ENCODE measurements at places on chromosomes 5 and 9.

GRCh38 chr5:127909066-127909465 is 174.5 kb upstream of the SLC12A2 start:
- no peak for DNase-seq

DNA sequence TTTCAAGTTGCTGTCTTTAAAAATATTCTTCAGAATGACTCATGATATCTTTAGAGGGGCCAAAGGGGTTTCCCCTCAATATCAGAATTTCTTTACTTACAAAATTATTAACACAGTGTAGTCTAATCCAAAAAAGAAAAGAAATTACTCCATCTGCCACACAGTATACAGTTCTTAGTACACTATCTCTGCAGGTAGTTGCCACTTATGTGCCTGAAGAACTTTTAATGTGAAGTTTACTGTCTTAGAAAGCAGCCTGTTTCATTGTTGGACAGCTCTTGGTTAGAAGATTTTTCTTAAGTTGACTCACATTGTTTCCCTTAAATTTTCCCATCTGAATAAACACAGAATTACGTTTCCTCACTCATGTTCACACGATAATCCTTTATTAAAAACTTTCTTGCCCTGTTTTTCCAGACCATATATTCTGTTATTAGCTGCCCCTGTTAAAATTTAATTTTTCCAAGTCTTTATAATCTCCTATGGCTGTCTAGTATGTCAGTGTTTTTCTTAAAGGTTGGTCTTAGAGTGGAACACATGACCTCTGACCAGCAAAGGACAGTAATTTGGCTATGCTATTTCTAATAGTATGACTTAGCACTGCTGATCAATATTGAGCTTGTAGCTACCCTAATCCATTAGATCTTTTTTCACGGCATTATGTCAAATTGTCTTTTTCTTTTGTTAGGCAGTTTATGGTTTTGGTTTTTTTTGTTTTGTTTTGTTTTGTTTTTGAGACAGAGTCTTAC is 21.8 kb upstream of the FKTN start:
- DNase-seq: no peak

GRCh38 chr9:98410185-98410697 is 154.8 kb upstream of the TBC1D2 start:
- no peak for DNase-seq

DNA sequence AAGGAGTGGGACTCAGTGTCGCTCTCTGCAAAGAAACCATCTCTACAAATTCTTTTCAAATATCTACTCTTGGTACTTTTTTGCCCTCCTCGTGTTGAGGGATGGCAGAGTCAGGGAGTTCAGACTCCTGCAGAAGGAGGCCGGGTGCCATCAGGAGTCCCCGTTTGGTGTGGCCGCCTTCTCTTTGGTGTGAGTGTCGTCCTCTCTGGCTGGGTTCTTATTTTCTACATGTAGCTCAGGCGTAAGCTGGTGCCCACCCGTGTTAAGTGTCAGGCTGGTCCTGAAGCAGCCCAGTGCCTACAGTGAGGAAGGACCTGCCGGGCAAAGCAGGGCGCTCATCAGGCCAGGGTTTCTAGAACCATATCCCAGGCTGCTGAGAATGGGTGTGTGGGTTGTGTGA is 37.0 kb downstream of the OTULIN start:
- no peak for DNase-seq

DNA sequence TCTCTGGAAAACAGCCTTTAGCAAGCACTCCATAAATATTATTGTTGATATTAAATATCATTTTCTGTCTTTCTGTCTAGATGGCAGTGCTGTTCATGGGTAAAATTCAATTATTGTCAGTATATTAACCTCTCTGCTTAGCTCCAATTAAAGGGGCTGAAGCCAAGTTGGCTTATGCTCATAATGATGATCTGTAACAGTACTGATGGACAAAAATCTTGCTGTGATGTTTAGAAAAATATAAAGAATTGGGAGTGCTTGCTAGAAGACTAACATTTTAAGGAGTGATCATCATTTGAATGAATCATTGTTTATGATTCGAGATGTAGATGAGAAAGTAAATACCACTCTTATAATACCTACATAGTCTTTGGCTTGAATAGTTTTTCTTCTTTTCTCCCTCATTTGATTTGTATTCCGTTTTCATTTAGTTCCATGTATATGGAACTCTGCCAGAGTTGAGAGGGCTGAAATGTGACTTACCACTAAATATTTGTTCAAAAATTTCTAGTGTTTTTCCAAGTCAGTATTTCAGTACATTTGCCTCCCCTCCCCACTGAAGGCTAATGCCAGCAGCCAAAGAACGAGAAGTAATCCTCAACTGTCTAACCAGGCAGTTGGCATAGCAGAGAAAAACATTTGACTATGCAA is 538.3 kb downstream of the CSNK1G3 start:
- no peak for DNase-seq

DNA sequence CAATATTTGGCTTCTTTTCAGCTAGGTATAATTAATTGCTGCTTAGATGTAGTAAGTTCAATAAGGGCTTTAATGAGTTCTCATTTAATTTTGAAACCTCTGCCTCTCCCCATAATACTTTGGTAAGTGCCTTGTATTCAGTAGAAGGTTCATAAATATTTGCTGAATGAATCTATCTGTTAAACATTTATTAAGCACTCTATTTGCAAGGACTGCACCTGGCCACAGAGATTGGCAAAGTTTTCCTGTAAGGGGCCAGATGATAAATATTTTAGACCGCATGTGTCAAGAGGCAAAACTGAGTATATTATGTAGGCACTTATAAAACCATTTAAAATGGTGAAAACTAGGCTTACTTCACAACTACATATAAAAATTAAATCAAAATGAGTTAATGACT is 19.0 kb upstream of the GNA14 start:
- DNase-seq: no peak

DNA sequence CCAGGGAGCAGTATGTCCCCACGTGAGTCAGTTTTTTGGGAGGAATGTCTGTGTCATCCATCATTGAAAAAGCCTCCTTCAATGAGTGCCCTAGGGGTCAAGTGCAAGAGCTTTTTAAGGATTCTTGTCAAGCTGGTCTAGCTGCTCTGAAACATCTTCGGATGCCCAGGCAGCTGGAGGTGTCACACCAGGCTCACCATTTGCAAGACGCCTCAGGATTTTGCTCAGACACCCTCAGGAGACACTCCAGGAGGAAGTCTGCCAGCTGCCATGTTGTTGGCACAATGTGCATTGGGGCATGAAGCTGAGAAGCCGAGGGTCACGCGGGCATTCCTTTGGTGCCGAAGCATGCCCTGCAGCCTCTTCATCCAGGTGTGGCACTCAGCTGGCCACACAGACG is 111.1 kb upstream of the S1PR3 start:
- DNase-seq: no peak

DNA sequence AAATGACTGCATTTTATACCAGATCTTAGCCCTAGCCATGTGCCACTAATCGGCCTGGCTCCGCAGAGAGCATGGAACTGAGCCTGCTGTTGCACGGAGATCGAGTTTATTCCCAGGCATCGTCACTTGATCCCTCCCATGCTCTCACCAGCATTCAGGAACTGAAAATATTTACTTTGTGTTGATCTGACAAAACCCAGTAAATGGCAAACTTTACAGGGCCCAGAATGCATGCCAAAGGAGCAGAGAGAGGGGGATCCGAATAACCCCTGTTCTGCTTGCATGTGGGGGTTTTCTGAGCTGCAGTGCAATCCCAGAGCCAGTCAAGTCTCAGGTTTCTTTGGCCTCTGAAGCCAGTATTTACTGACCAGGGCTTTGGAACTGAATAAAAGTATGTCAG is 87.3 kb downstream of the GAS1 start:
- DNase-seq: no peak

GRCh38 chr9:127158786-127159324 is 36.4 kb upstream of the ANGPTL2 start:
- no peak for DNase-seq

GRCh38 chr9:37915911-37916470 is 12.1 kb upstream of the SLC25A51 start:
- no peak for DNase-seq

DNA sequence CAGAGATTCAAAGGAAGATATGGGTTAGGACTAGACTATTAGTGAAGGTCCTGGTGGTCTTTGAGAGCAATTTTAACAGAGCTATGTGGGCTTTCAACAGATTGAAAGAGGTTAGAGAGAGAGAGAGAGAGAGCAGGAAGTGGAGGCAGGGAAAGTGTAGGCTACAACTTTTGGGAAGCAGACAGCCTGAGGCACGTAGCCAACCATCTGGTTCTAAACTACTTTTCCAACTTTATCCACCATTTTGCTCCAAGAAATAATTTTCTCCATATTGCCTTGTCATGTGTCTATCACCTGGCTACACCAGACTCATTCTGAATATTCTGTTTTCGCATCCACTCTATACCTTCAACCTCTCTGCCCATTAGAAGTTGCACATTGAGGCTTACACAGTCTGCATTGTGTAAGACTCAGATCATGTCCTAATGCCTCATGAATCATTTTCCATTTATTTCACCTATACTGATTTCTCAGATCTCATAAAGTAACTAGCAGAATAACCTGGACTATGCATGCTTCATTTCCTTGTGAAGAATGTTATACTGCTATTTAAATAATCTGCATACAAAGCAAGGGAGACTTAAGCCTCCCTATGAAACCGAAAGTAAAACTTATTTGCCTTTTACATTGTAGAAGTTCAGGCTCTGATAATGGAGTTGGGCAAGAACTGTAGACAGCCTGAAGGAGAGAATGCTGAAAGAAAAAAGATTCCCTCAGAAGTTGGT is 235.6 kb downstream of the ELAVL2 start:
- no peak for DNase-seq

- no peak for DNase-seq
These were observed 296.7 kb upstream of the PANK3 start for GRCh38 chr5:168875832-168876231.

- no peak for DNase-seq
These were observed 126.7 kb downstream of the SLC25A46 start for GRCh38 chr5:110865400-110866094.

DNA sequence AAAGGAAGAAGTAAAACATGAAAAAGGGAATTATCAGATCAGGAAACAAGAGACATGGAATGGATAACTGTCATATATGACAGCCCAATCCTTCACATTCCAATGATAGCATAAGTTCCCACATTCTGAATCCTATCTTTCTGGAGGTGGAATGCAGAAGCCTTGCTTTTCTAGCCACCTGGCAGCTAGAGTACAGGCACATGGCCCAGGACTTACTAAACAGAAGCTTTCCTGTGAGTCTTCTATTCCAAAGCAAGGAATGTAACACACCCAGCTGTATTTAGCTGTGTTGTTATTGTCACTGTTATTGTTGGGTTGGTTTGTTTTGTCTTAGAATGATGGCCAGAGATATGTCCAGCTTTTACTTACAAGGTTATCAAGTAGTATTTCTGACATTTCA is 780.5 kb upstream of the ZNF608 start:
- DNase-seq: no peak

DNA sequence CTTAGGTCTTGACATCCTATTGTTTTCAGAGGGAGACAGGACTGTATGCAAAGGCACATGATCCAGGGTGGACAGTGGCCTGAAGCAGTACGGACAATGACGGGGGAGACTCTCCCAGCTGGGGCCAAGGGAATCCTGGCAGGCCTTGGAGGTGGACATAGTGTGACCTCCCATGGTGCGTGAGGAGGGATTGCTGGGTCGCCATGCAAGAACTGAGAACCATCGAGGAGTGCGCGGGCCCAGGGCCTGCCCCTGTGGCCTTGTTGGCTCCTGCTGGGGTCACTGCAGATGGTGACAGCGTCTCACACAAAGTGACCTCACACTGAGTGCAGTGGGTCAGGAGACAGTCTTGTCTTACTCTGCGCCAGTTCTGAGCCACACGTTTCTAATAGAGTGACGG is 192.4 kb downstream of the GADD45G start:
- DNase-seq: no peak

DNA sequence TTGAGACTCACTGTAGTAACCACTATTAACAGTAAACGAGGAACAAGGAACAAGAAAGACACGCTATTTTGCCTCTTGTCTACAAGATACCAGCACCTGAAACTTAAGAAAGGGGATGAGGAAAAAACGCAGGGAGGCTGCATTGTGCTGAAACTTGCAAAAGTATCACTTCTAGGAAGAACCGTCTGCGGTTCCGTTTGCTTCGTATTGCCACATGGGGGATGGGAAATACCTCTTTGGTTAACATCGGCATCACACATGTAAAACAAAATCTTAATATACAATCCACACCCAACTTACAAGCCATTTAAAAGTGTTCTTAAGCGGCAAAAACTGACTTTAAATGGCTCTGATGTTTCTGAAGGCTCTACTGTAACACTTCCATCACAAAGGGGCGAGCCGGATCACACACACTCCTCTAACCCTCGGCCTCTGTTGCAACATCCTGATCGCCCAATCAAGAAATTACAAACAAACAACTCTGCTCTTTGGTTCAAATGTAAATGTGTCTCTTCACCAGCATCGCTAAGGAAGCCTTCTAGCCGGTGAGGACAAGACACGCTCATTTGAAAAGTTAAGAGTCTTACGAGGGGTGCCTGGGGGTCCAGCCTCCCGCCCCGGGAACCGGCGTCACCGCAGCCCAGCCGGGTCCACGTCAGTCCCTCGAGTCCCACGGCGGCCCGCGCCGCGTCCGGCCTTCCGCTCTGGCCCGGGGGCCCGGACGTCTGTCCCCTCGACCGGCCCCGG is 621 bp downstream of the SEC16A start:
- DNase-seq: no peak

GRCh38 chr5:168801567-168801966 is 222.4 kb upstream of the PANK3 start:
- DNase-seq: no peak

- no peak for DNase-seq
These were observed 5.2 kb downstream of the TNFAIP8 start for GRCh38 chr5:119360905-119361593.

GRCh38 chr9:120655005-120655622 is 59.2 kb downstream of the MEGF9 start:
- DNase-seq: no peak

DNA sequence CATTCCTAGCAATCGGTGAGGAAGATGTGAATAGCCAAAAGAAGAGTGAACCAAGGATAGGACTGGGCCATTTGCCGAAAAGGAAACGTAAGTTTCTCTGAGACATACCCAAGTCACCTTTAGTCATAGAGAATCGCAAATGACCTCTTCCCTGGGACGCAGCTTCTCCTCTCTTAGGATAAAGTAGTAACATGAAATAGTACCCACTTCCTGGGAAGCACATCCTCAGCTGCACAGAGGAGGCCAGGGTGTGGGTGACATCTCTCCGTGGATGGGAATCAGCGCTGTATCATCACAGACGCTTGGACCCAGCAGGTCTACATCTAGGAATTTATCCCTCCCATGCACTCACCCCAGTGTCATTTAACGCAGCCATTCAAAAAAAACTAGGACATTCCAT is 120.9 kb upstream of the PHYKPL start:
- DNase-seq: no peak

GRCh38 chr9:82789155-82789824 is 273.7 kb downstream of the RASEF start:
- no peak for DNase-seq

GRCh38 chr9:110426052-110426709 is 88.5 kb upstream of the TXNDC8 start:
- no peak for DNase-seq

- DNase-seq: no peak
These were observed 49.1 kb downstream of the MTREX start for GRCh38 chr5:55356896-55357295.

GRCh38 chr9:126652140-126652582 is 38.4 kb downstream of the LMX1B start:
- DNase-seq: no peak
